ENCODE measurements at places on chromosomes 5 and 9.

- DNase-seq, result no peak
These were observed 83.4 kb downstream of the CPLANE1 start for GRCh38 chr5:37165761-37166160.

DNA sequence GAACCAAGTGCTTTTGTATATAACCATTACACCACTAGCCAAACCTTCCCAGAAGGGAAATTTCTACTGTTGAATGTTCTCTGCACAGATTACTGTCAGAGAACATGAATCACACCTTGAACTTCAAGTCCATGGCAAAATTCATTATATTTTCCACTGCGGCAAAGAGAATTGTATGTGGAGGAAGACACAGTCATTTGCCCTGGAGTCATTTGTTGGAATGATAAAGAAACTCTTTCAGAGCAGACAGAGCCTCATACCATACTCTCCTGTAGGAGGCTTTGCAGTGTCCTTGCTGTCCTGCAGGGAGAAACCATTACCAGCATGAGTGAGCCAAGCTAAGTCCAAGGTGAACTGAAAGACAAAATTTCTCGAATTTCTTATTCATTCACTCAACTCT, 369.0 kb downstream of the ARHGEF28 start:
- DNase-seq, result no peak

GRCh38 chr5:69492391-69492922, at the start of gene OCLN:
Gene OCLN, plus strand, starts transcription at chr5:69492790. Its CDS starts 11,455 bp downstream, at chr5:69504245.
- peak; percentile 4 for DNase-seq

- no peak for DNase-seq
These were observed 104.0 kb downstream of the SERINC5 start for GRCh38 chr5:80151890-80152289.

DNA sequence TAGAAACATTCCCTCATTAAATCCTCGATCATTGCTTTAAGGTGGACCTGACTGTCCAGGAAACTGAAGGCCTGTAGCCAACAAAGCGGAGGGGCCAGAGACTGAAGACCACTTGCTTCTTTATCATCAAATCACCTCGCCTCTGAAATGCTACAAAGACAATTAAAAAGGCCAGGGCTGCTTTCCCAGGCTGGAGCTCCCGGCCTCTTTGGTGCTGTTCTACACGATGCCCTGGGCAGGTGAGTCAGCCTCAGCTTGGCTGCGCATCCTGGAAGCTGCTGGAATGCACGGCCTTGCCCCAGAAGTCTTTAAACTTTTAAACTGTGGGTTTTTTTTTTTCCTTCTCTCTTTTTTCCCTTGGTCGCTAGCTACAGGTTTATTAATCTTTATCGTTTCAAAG, 46.5 kb downstream of the SH3PXD2B start:
- no peak for DNase-seq

DNA sequence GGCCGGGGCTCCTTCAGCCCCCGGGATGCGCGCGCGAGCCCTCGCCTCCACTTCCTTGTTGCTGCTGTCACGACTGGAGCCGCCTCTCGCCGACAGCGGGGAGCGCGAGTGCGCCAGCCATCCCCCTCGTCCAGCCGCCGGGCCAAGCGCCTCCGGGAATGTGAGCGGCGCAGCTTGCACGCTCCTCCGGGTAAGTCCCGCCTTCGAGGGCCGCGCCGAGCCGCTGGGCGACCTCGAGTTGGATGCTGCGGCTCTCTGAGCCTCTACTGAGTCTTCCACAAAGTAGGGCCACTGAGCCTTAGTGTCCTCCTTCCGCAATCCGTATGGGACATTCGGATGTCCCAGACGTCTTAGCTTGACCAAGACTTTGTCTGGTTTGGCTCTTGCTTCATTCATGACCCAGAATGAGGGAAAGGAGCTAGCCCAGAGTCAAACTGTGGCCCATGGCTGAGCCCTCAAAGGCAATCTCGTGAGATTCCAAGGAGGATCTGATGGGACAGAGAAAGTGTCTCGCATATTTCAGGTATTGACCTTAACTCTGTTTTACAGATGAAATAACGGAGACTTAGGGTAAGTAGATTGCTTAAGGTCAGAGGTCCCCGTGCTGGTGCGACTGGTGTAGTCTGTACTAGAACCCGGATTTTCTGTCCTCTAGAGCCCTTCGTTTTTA, 586 bp downstream of the HMGXB3 start:
- no peak for DNase-seq

DNA sequence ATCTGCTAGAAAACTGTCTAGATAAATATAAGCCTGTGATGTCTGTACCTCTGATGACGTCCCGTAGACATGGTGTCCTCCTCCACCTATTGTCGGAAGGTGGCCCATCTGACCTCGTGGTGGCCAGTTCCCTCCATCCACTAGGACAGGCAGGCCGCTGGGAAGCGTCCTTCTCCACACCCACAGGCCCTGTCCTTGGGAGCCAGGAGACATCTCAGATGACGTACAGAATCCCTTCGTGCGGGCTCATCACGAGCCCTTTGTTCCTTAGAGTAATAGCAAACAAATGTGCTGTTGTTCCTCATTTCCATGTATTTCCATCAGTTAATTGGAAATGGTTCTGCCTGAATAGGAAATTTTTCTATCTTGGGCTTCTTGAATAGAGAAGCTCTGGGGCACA, 38.3 kb upstream of the TENT4A start:
- DNase-seq, result no peak

DNA sequence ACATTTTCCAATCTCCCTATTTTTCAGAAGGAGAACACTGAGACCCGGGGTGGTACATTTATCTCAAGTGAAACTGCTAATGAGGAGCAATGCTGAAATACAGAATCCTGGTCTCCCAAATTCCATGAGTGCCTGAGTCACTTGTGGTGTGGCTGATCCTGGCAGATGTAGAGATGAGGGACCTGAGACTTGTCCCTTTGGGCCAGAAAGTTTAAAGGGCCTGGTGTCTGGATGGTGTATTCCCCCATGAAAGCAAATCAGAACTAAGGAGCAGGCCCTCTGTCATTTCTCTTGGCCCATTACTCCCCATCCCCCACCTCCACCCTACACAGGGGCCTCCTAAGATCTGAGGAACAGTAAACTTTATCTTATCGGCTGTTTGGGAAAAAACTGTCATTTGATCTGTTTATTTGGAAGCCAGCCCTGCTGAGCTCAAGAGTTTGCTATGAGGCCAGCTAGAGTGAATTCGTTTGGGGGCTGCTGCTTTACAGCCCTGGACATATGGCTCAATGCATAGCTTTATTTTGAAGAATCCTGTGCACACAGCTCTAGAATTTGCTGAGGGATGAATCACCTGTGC, 140.3 kb downstream of the LHFPL2 start:
- DNase-seq, result no peak

- no peak for DNase-seq
These were observed 1.6 kb upstream of the PRRC1 start for GRCh38 chr5:127515693-127516440.

- no peak for DNase-seq
These were observed 26.4 kb upstream of the CARNMT1 start for GRCh38 chr9:75054368-75055001.

GRCh38 chr5:159104051-159104651, 4.4 kb upstream of the EBF1 start:
- DNase-seq, result no peak

DNA sequence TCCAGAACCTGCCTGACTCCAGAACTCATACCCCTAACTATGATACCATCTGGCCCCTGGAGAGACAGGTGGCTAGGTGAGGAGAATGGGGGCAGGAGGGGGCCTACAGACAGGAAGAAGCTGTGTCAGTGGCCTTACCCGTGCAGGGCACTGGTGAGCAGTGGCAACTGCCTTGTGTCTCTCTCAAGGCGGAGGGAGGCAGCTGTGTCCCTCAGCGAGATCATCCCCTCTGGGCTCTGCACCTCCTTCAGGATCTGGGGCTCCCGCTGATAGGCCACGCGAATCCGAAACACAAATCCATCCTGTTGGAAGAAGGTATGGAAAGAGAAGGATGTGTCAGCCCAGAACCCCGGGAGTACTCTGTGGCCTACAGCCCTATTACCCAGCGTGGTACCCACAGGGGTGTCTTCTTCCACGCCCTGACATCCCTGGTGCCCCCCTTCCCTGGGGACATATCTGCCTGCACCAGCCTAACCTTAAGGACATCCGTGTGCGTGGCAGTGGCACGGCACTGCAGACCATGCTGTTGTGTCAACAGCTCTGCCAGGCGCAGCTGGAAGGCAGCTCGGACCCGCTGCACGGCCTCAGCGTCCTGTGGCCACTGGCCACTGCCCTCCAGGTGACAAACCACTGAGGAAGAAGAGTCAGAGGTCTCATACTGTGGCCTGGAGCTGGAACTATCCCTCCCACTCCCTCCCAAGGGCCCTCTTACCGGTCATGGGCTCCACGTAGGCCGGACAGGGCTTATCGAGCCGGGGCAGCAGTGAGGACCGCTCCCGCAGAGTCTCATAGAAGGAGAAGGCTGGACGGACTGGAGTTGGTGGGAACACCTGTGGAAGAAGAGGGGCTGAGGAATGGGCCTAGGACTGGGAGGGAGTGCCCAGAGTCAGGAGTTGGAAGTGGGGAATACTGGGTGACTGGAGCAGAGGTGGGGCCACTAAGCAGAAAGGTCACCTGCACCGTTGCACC, 7.8 kb downstream of the NOL6 start:
- DNase-seq, result no peak

DNA sequence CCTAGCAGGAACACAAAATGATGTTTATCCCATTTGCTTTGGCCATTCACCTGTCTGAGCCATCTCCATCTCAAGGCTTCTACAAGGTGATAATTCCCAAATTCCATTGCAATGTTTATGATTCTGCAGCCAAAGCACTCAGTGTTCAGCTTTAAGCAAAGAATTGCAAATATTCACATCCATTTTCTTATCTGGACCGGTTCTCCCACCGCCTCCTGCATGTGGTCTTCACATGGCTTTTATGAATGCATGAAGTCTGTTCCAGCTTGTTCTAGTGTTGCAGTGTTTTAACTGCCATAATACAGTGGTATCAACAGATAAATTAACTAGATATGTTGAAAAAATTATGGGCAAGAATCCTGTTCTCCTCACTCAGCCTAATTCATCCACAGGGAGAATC, 443.0 kb upstream of the KLF4 start:
- DNase-seq, result no peak

DNA sequence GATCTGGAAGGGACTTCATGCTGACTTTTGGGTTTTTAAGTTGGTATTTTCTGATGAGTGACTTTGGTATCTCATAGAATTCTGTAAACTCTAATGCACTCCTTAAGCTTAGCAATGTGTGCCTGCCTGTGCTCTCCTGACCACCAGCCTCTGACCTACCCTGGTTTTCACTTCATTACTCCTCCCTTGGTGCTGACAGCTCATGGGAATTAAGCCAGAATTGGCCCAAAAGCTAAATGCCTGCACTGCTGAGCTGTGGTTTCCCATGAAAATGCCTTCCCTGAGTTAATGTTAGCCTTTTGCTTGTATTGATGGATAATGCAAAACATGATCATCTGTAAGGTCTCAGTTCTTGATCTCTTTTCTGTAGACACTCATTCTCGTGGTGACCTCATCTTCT, 308.0 kb downstream of the DOCK8 start:
- DNase-seq, result no peak

GRCh38 chr5:38167562-38167996, 90.8 kb upstream of the EGFLAM start:
- no peak for DNase-seq

GRCh38 chr9:110029429-110029955, 178.5 kb downstream of the C9orf152 start:
- no peak for DNase-seq

DNA sequence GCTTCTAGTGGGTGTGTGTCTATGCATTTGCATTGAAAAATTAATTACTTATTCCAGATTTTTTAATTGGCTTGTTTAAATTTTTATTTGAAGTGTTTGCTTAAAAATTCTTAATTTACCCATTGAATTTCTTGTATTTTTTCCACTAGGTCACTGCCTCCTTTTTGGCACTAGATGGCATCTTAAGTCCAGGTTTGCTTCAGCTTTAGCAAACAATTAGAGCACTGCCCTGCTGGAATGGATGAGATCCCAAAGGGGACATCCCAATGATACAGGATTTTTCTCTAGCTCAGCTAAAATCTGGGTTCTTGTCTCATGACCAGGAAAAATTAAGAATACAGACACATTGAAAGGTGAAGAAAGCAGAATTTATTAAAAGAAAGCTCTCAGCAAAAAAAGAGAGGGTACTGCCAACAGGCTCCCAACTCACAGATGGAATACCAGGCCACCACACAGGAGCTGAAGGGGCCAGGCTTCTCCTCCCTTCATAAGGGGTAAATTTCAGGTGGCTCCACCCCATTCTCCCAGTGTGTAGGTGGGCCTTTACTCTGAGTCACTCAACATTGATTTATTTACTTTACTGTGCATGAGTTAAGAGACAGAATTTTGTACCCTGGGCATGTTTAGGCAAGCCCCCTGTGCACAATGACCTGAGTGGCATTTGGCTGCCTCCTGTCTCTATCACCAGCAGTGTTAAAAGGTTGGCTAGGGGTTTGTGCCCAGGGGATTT, 532.4 kb downstream of the ANXA1 start:
- peak; percentile 55 for DNase-seq

GRCh38 chr5:5781335-5781734, 358.9 kb downstream of the ICE1 start:
- DNase-seq, result no peak

GRCh38 chr9:110451726-110452125, 114.1 kb upstream of the TXNDC8 start:
- DNase-seq, result no peak

GRCh38 chr9:84163052-84163650, 177.4 kb downstream of the SLC28A3 start:
- no peak for DNase-seq

- no peak for DNase-seq
These were observed 131.3 kb downstream of the SEC61B start for GRCh38 chr9:99353408-99353807.

GRCh38 chr5:126104951-126105350, 318.3 kb upstream of the GRAMD2B start:
- no peak for DNase-seq

- no peak for DNase-seq
These were observed 106.4 kb upstream of the PPP1R26 start for GRCh38 chr9:135373151-135373685.

DNA sequence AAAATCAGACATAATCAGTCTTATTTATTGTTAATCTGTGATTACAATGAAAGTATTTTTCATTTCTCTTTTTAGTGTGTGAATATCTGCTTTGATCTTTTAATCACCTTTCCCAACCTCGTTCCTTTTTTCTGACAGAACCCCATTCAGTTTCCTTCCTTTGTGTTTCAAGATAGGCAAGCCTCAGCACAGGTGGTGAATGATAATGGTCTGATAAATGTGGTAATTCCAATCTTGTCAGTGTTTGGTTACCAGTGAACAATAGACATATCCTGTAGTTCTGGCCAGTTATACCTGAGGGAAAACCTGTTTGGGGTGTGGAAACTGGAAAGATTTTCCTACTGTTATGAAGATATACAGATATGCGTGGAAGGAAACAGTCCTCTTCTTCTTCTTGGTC, 13.5 kb downstream of the STX17 start:
- DNase-seq, result no peak

- no peak for DNase-seq
These were observed 361.5 kb upstream of the CDH10 start for GRCh38 chr5:25006237-25006636.

DNA sequence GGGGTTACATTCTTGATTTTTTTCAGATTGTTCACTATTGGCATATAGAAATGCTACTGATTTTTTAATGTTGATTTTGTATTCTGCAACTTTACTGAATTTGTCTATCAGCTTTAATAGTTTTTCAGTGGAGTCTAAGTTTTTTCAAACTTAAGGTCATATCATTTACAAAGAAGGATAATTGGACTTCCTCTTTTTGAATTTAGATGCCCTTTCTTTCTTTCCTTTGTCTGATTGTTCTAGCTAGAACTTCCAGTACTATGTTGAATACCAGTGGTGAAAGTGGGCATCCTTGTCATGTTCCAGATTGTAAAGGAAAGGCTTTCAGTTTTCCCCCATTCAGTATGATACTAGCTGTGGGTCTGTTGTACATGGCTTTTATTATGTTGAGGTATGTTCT, 49.3 kb downstream of the SREK1 start:
- DNase-seq, result no peak

All from NCI-H1092 treated with DMSO at 0.1 percent for 48 hours (cell line).